Heart left ventricle (tissue), 16 donors: ENCODE measurements at places on chromosomes 1 and 21. TPM values are rescaled to one million over a fixed set of nuclear protein-coding genes. Genes with fewer than 3 reads are reported as not detected.

DNA sequence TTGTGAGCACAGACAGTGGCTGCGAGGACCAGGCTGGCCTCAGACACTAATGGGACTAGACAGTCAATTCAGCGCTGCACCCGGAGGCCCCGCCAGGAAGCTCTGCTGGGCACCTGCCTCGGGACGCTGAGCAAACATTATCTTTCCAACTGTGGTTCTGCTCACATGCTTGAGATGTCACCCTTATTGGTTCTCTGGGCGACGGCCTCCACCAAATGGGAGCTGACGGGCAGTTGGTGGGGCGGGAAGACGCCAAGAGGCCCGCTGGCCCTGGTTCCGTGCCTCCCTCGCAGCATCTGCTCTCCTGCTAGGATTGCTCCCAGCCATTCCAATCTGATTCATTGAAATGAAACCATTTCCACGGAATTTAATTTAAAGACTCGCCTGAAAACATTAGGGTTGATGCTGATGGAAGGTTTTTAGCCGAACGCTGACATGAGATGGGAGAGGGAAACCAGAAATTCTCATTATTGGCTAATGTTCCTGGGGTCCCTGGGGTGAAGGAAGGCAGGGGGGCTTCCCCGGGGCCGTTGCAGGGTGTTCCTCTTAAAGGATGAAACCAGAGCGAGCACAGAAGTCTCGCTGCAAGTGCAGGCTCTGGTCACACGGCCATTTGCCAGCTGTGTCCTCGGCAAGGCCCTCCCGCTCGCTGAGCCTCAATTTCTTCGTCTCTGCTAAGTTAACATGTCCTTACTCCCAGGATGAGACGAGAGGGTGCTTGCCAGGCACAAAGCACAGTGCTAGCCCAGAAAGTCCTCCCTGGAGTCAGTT lies 512.2 kb downstream of the NPHP4 start:
- DNase-seq, result no peak

CHODL gene
- polyA plus RNA-seq, result 0.22 TPM

DNA sequence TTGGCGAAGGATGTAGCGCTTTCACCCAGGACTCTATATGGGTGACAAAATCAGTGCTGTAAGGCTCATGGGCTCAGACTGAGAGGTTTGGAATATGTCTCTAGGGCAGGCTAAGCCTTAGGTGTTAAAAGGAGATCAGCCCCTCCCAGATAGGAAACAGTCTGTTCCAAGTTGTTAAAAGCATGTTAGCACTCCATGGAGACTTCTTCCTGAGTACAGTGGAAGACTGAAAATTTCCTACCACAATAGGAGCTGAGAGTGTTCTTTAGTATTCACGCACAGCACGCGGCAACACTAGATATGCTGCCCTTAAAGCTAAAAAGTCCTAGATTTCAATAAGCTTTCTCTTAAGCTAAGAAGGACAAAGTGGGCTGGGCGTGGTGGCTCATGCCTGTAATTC lies 122.1 kb downstream of the TRABD2B start:
- no peak for DNase-seq

- peak; percentile 16 for DNase-seq
Observed at GRCh38 chr1:156368889-156369684, at the start of gene RHBG. Gene RHBG, plus strand, starts transcription at chr1:156369211. Its CDS starts 39 bp downstream, at chr1:156369250.

SFN gene
- 0.11 TPM for polyA plus RNA-seq

MAP1LC3C gene
- polyA plus RNA-seq, result 0.82 TPM

DNA sequence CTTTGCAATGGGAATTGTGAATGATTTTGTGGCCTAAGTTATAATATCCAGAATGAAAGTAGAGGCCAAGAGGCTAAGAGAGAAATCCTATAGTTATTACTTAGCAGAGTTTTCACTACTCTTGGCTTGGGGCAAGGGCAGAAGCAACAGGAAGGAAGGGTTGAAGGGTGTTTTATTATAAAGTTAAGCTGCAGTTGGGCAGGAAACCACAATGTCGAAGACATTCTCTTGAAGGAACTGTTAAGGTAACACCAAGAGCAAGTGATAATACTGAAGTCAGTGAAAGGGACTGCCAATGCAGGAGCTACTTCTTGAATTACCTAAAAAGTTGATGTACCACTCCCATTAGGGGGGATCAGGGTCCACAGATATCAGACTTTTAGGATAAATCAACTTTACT lies 8.3 kb downstream of the XCL2 start:
- no peak for DNase-seq
